ENCODE measurements at places on chromosomes 12 and 14.

DNA sequence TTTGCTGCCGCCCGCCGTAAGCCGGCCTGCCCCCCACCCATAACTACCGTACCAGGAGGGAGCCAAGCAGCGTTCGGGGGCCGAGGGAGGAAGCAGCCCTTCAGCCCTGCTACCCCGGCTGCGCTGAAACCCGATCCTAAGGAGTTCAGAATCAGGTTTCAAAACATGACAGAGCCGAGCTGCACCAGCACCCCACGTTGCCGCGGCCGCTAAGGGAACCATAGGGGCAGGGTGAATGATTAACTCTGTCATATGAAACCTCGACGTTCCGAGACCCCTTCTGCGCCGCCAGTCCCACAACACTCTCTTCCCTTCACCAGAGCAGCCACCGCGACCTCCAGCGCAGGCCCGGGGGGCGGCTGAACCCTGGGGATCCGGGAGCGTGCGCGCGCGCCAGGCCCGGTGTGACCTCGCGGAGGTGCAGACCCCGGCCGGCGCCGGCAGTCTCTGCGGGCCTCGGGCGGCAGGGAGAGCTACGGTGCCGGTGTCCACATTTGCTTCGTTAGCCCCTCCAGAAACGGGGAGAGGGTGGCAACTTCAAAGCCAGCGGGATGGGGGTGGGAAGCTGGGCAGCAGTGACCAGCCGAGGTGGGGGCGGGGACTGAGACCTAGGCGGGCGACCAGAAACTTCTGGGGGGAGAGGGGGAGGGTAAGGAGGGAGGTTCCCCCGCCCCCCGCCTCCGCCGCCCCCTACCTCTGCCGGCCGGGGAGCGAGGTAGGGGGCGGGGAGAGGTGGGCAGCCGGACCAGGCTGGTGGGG is 1.6 kb downstream of the SIX4 start:
- DNase-seq: peak; percentile 48

DNA sequence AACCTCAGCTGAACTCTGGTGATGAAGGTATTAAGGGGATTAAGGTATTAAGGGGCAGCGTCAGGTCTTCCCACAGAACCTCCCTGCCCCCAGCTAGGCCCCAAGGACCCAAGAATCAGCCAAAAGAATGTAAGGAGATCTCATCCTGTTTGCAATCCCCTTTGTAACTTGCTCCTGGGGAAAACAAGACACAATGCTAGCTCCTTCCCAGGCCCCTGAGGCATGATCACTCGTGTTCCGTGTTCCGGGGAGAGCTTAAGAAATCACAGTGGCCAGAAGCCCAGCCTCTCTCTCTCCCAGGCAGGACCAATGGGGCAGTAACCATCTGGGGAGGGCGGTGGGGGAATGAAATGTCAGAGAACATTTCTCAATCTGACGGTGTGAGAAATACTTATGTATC is 33.2 kb downstream of the PIGH start:
- DNase-seq: no peak

DNA sequence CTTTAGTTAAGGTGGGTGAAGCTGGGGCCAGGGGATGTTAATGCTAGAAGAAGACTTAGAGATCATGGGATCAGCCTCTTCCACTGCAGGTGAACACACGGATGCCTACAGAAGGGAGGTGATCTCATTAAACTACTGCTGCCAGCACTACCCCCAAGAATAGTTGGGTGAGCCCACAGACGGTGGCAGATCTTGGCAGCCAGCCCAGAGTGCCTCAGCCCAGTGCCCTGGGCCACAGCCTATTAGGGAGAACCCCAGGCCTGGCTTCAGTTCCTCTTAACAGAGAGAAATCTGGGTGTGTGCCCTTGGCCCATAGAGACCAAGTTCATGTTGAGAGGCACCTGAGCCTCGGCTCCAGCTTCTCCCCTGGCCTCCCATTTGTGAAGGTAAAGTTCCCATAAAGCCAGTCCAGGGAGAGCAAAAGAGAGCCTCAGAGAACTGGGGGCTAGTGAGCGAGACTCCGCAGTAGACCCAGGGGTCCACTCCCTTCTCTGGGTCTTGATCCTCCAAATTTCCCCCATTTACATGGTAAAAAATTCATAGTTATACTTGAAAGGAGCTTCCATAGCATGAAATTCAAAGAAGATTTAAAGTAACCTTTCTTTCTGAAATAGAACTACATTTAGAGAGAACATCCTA is 125.0 kb upstream of the CCND2 start:
- no peak for DNase-seq

DNA sequence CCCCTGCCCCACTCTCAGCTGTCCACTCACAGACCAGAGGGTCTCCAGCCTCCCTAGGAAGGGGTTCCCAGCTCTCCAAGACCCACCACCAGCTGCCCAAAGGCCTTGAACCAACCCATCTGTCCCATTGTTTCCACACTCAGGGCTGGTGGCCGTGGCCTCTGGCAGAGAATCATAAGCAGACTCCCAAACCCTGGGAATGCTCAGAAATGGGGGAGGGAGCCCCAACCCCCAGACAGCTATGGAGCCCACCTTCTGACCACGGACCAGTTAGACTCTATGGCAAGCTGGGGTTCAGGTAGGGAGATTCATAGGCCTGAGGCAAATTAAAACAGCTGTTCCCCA is 280.0 kb downstream of the DPF3 start:
- no peak for DNase-seq

GRCh38 chr14:105843444-105844046 is 317.2 kb downstream of the TMEM121 start:
- DNase-seq: no peak

DNA sequence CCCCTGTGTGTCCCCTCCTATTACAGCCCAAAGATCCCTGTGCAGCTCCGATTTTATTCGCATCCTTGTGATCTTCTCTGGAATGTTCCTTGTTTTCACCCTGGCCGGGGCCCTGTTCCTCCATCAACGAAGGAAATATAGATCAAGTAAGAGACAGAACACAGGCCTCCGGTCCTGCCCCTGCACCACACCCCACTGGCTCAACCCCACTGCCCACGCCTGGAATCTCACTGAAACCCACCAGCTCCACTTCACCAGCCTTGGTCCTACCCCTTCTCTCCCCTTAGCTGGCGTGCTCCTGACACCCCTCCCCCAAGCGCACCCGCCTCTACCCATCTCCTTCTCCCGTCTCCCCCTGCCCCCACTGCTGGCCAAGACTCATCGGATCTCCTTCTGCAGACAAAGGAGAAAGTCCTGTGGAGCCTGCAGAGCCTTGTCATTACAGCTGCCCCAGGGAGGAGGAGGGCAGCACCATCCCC is 934 bp upstream of the TAPBPL start:
- DNase-seq: no peak

GRCh38 chr12:132300789-132301722 is 28.3 kb downstream of the GALNT9 start:
- DNase-seq: no peak

DNA sequence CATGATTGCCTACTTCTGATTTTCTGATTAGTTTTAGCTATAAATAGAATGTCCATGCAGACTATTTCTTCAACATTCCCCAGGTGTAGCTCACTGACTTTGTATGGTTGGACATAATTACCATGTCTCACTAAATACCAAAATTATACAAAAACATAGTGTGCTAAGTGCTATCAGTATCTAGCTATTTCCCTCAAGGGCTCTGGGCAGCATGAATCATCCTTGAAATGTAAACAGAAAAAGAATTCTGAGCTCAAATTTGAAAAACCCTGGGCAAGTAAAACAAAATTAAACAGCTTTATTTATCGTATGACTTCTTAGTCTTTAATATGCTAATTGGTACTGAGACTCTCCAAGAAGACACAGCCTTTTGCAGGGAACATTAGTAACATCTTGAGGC is 82.9 kb downstream of the SPATA7 start:
- DNase-seq: peak; percentile 38

- peak; percentile 63 for DNase-seq
Observed at GRCh38 chr12:15699886-15700285, 89.3 kb downstream of the EPS8 start.

DNA sequence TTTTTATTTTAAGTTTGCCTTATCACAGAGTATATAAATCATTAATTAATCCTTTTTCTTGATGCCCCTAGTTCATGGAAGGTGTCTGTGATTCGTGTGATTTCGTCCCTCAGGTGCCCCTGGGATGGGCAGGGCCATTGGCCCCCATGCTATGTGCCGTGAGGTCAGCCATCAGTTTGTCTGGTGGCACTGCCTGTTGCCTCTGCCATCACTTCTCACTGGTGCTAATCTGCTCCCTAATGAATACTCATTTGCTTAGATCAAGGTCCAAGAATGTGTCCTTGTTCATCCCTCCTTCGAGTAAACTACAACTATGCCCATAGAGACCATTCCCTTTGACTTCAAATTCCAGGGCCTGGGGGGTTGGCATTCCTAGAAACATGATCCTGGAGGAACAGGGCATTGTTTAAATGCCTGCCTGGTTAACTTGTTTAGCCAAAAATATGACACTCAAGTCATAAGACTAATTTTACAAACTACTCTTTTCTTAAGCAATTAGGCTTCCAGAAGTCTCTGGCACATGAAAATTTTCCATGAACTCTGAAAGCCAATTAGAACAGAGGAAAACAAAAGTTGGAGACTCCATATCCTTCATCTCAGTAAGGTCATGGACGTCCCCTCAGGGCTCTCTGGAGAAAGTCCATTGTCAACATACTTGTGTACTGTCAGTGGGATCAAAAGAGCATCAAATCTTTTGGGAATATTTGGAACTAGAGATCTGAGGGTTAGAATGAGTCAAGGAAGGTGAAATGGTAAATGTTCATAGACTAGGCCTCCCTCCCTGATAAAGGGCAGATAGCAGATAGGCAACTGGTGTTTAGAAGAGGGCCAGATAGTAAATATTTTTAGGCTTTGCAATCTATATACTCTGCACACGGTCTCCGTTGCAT is 90.9 kb upstream of the PLXNC1 start:
- no peak for DNase-seq

DNA sequence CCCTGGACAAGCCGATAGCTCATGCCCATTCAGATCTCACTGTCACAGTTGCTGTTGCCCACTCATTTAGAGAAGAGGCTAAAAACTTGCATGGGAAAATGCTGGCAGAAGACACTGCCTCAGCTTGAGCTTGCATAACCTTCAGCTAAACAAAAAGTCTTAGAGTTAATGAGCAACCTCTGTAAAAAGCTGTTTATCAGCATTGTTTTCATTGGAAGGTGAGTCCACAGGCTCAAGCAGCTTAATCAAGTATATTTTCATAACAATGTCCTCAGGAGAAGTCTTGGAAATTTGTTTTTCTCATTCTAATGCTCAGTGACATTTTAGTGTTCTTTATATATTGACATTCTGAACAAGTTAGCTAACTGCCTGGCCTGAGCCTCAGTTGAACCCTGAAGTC is 872.9 kb downstream of the TMTC2 start:
- no peak for DNase-seq

DNA sequence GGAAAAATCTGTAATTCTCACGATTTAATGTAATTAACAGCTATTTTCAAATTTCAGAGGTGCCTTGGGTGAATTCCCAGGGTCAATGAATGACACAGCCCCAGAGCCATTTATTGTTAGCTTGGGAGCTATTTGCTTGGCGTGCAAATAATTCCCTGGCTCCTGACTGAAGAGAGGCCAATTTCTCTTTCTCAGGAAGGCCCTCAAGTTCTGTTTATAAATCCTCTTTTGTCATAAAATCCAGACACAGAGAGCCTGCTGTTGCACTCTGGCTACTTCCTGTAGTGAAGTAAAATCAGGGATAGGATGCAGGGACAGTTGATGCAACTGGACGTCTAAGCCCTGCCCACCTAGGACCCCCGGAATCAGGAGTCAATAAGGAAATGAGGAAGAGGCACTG is 154.3 kb downstream of the TMX1 start:
- DNase-seq: no peak

DNA sequence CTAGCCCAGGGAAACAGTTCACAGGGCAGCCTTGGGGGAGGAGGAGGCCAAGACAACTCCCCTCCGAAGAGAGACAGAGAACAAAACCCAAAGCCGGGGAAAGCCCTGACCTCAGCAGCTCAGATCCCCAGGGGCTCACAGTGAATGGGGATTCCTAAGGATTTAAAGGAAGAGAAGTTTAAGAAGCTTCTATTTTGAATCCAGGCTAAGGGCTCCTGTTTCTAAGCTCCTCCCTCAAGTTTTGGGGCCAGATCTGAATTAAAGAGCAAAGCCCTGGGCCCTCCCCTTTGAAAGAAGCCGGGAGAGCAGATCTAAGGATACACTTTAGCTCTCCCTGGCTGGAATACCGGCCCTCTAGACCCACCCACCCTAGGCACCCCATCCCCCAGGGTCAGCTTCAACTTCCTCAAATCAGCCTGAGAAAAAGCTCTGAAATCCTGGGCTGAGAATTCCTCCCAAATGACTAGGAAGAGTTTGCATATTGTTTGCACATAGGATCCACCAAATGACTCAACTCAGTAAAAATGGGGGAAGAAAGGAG is 3.9 kb downstream of the KDM2B start:
- DNase-seq: peak; percentile 78

GRCh38 chr12:52370926-52371608 is 3.8 kb upstream of the KRT85 start:
- DNase-seq: peak; percentile 30

- DNase-seq: no peak
Observed at GRCh38 chr12:22969521-22969920, 344.6 kb downstream of the ETNK1 start.

DNA sequence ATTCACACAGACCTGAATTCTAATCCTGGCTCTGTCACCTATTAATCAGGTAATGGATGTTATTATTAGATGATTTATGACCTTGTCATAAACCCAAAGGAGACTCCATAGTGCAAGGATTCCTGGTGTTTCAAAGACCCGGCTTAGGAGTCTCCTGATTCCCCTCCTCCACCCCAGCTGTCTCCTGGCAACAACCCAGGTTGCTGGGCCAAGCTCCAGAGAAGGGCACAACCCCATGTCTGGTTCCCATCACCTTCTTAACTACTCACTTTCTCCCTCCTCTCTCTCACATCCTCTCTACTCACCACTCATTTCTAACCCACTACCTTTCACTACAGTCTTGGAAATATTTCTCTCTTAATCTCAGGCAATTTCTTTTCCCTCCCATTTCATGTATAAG is 41.6 kb downstream of the RHOJ start:
- no peak for DNase-seq

GRCh38 chr14:67665868-67666267 is 8.6 kb downstream of the VTI1B start:
- peak; percentile 35 for DNase-seq

DNA sequence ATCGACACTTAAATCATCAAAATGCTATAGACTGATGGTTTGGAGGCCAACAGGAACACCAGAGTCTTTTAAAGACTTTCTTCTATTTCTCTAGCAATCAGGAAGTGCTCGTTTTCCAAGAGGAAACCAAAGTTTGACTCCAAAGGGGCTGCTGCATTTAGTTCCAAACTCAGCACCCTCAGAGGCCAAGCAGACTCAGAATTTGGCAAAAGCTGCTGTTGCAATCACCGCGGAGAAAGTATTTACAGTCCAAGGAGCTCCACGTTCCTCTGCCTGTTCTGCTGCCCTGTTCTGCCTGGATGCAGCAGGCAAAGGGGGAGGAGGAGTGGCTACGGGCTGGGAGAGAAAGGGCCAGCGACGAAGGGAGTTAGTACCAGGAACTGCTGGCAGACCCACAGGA is 325.1 kb downstream of the BCL11B start:
- no peak for DNase-seq

GRCh38 chr12:8077207-8077606 is 4.9 kb upstream of the NECAP1 start:
- no peak for DNase-seq

Data from brain microvascular endothelial cell (primary cell).